Natural killer cell treated with Interleukin-12 subunit alpha and Interleukin-12 subunit beta and Interleukin-15 and Interleukin-18, amount 100 ng/mL, for 72 hours (primary cell): ENCODE measurements at places on chromosomes 16 and 17.

DNA sequence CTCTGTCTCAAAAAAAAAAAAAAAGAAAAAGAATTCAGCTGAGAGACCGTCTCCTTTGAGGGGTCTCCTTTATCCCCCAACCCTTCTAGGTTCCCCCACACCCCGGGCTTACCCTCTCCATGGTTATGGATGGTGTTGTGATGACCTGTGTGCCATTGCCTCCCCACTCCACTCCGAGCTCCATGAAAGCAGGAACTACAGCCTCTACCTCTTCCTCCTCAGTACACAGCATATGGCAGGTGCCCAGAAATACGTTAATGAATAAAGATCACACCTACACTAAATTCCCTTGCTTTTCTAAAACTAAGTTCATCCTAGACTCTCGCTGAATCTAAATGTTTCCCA lies 17.2 kb downstream of the COPRS start:
- DNase-seq: no peak

- DNase-seq: no peak
Measured at GRCh38 chr17:17565471-17566339, 25.8 kb downstream of the PEMT start.

DNA sequence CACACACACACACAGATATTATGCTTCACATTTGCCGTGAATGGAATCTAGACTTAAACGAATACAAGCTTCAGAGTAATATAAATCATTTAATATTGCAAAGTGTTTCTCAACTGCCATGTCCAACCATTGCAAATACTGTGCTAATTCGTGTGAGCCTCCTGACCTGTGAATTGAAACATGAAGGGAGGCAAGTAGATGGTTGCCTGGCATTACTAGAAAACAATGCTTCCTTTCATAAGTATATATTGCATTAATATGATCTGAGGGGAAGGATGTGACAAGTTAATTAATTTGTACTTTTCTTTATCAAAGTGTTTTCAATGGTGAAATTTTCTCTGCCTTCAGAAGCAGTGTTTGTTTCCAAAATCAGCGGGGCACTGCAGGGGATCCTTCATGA lies 25.7 kb upstream of the GPR139 start:
- DNase-seq: no peak

GRCh38 chr17:80564545-80564944 lies 19.9 kb downstream of the RPTOR start:
- no peak for DNase-seq

DNA sequence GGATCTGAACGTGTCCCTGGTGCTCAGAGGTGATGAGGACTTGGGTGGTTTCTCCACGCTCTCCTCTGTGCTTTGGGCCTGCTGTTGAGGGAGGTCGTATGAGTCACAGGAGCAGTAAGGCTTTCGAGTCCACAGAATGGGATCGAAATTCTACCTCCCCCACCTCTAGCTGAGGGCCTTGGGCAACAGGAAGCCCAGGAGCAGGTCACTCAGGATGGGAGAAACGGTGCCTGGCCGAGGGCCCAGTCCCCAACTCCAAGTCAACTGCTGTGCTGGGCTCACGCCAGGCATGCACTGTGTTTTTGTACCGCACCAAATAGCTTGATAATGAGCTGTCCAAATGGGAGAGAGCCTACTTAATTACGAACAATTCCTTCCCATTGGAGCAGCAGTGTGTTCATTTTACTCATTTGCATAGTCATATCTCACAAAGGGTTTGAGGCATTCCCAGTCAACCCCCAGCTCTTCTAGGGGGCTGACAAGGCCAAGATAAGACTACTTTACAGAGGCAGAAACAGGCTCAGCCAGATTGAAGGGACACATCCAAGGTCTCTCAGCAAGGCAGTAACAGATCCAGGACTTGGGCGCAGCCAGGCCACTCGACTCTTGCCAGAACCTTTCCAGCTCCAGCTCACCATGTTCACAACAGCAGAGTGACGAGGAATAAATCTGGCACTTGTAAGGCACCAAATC lies 53.6 kb downstream of the WNT3 start:
- peak; percentile 53 for DNase-seq

- peak; percentile 62 for DNase-seq
Measured at GRCh38 chr16:2150418-2151187, 2.2 kb downstream of the RAB26 start.

GRCh38 chr17:41801374-41802271 lies 10.1 kb downstream of the P3H4 start:
- DNase-seq: no peak

GRCh38 chr17:42472709-42473521 lies 14.2 kb downstream of the ATP6V0A1 start:
- no peak for DNase-seq

DNA sequence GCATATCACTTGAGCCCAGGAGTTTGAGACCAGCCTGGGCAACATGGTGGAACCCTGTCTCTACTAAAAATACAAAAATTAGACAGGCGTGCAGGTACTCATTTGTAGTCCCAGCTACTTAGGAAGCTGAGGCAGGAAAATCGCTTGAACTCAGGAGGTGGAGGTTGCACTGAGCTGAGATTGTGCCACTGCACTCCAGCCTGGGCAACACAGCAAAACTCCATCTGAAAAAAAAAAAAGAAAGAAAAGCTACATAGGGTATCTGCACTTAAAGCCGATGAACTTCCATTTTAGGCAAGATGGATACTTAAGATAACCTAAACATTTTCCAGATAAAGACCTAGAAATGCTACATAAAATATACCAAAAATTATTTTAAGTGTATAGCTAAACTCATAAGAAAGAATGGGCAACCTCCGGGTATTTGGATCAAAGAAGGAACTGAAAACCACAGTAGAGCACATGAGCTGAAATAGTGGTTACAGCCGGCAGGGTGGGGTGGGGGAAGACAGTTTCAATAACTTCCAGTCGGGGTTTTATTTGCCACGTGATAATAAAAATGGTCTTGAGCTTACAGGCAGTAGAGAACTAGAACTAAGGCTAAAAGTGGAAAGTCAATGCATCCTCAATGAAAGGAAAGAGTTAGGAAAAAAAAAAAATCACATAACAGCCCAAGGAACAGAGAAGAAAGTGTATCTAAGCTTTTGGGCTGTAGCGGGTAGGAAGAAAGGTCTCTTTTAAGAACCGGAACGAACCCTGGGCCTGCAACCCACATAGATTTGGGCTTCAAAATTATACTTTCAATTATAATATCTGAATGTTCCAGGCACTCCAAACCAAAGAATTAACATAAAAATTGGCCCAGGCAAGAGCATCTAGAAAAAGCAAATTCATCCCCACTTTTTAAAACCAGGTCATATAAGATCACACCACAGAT lies 53.1 kb downstream of the CFDP1 start:
- no peak for DNase-seq

GRCh38 chr16:13118091-13118490 lies 216.7 kb downstream of the SHISA9 start:
- no peak for DNase-seq

- no peak for DNase-seq
Measured at GRCh38 chr17:39699818-39700147, at the start of gene ERBB2. Gene ERBB2, plus strand, starts transcription at chr17:39700064. Its CDS starts 175 bp downstream, at chr17:39700239.

GRCh38 chr16:26070302-26071100 lies 378.7 kb downstream of the HS3ST4 start:
- no peak for DNase-seq

DNA sequence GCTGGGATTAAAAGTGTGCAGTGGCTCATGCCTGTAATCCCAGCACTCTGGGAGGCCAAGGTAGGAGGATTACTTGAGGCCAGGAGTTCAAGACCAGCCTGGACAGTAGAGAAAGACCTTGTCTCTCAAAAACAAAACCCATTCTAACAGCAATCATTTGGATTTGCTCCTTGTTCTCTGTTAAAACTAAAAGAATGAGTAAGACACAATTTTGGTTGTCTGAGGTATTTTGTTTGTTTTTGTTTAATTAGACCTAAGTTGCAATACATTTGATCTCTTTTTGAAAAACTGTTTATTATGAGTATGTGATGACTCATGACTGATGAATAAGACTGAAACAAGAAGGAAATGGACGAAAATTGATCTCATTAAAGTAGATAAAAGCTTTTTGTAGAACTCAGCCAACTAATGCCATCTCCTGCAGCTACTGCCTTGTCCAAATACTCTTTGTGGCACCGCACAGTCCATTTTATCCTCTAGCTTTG lies 29.0 kb downstream of the GLG1 start:
- DNase-seq: no peak

GRCh38 chr16:69481901-69482341 lies 57.5 kb downstream of the CYB5B start:
- no peak for DNase-seq

- DNase-seq: no peak
Measured at GRCh38 chr16:77169650-77170236, 21.2 kb upstream of the MON1B start.

GRCh38 chr17:17990282-17990681 lies 17.6 kb downstream of the DRC3 start:
- DNase-seq: no peak

DNA sequence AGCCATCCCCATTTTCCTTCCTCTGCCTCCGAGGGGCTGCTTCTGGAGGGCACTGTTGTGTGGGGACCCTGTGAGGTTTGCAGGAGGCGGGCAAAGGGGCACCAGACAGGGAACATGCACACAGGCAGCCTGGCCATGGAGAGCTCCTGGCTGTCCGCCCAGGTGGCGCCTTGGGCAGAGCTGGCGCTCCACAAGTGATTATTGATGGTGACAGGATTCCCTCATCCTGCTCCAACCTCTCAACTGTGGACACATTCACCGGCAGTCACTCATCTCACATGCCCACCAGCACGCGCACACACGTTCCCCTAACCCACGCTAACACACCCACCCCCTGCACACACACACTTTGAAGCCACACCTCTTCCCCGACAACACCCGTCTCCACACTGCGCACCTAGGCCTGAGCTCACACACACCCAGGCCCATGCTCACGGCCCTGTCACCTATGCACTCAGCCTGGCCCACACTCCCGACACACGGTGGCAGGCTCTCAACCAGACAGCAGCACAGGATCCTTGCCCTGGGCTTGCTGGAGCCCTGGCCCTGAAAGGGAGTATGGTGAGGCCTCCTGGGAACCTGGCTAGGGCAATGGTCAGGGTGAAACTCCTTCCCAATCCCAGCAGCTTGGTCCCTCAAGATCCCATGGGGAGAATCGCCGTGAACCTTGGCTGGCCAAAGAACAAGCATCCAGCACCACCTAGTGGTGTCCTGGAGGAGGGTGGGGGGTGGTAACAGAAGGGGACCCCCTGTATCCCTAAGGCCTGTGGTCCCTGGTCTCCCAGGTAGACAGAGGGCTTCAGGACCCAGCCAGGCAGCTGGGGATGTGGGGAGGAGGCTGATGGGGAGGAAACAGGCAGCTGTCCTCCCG lies 3.6 kb downstream of the PNMT start:
- DNase-seq: no peak

- DNase-seq: no peak
Measured at GRCh38 chr17:41734139-41734948, at the start of gene HAP1. Gene HAP1, minus strand, starts transcription at chr17:41734643. Its CDS starts 9 bp downstream, at chr17:41734634.

- no peak for DNase-seq
Measured at GRCh38 chr17:47935961-47936360, 5.4 kb upstream of the PNPO start.
